Stimulated activated CD4-positive, alpha-beta T cell treated with anti-CD3 and anti-CD28 coated beads, Interleukin-1b, Interleukin-23, amount 100 ng/mL, for 1 hour (primary cell): ENCODE measurements at places on chromosomes 13 and 19.

GRCh38 chr13:100573121-100573520 lies 15.5 kb downstream of the GGACT start:
- peak; percentile 58 for DNase-seq

DNA sequence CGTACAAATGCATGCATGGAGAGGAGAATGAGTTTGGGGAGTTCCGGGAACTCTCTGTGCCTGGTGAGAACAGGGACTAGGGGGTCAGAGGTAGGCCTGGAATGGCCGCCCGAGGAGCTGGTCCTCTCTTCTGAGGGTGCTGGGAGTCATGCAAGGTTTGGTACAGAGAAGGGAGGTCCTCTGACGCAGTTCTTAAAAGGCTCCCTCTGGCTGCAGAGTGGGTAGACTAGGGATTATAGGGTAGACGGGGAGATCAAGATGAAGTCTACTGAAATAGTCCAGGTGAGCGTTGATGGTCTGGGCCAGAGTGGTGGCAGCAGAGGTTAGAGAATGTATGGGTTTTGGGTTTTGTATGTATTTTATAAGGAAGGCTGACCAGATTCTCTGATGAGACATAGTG lies 796 bp downstream of the ZNF304 start:
- no peak for DNase-seq

GRCh38 chr13:72145383-72145782 lies 278.4 kb upstream of the DACH1 start:
- DNase-seq, result no peak

DNA sequence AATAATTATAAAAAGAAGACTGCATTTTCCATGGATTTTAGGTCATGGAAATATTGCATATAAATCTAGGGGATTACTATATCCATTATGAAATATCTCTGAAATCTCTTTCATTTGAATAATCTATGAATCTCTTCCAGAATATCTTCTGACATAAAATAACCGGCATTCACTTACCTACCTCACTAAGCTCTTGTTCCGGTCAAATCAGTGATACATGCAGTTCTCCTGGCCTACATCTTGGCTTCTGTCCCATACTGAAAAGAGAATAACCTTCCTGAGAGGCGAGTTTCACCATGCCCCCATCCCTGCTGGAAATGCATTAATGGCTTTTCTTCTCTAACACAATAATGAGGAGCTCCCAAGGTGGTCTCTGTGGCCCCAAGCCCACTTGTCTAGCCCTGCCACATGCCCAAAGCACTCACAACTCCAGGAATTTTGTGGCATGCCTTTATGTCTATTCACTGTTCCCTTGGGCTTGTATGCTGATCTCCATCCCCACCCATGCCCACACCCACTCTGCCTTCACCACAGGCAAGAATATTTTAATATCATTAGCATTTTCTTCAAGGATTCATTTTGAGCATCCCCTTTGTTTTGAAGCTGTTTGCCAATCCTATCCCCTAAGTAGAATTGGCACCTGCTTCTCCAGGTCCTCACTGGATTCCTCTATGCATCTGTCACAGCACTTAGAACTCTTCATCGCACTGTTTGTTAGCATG lies 401.6 kb downstream of the COG6 start:
- DNase-seq, result no peak

GRCh38 chr13:76968041-76968440 lies 19.7 kb downstream of the ACOD1 start:
- no peak for DNase-seq

- DNase-seq, result no peak
Observed at GRCh38 chr13:30800107-30800506, 64.8 kb downstream of the ALOX5AP start.

- no peak for DNase-seq
Observed at GRCh38 chr13:41722684-41723535, 238.0 kb downstream of the VWA8 start.

DNA sequence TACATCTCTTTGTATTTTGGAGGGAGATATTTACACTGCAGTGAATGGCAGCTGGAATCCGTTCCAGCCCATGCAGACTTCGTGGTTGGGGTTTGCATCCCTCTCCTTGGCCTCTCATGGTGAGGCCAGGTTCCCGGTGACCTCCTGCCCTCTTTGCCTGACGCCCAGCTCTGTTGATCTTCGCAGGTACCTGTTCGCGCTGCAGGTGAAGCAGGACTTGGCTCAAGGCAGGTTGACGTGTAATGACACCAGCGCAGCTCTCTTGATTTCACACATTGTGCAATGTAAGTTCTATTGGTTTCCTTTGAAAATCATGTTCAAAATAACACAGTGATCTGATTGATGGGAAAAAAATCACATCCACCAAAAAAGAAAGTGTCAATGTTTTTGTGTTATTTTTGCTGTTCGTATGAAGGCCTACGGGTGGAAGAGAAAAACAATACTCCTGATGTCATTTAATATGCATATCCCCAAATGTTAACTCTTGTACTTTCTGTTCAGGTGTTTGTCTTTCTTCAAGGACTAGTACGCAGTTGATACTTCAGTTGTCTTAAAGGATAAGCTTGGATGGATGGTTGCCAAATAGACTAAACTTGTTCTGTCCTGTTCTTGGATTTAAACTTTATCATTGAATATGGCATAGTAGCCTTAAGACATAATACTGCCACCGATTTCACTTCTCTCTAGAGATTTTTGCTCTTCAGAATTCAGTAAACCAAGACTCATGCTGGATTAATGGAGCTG lies 199.1 kb downstream of the STK24 start:
- DNase-seq, result no peak

GRCh38 chr19:47176071-47176626 lies 45.5 kb downstream of the SAE1 start:
- no peak for DNase-seq

DNA sequence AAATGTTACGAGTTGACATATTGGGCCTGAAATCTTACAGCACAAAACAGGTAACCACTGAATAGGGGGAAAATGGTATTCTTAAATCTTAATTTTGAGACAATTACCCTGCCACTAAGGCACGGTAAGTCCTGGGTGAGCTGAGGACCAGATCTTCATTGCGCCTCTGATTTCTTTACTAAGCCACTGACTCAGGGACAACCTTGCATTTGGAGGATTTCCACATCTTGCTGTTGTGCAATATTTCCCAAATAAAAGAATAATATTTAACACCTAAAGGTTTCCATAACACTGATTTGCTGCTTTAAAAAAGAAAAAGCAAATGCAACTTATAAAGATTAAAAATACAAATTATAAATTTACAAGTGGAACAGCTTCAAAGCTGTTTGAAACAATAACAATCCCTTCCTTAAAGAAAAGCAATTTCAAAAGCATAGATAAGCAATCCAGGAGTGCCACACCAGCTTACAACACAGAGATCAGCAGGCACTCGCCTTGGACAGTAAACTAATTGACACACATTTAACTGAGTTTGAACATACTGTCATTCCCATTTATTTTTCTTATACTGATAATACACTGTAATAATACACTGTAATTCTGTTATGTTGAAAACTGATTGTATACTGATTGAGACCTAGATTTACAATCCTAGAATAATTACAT lies 79.6 kb upstream of the DOCK9 start:
- DNase-seq, result no peak

DNA sequence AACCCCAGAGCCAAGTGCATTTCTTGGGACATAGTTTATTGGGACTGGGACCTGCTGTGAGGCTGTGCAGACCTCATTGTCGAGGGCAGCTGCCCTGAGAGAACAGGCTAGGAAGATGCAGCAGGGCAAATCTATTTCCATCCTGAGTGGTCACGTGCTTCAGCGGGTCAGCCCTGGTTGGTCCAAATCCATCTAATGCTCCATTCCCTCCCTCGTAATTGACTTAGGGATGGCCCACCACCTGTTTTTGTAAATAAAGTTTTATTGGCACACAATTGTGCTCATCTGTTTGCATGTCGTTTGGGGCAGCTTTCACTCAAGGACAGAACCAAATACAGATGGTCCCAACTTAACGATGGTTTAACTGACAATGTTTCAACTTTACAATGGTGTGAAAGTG lies 75.5 kb upstream of the ADGRE5 start:
- no peak for DNase-seq

GRCh38 chr13:93765062-93765461 lies 538.5 kb downstream of the GPC6 start:
- no peak for DNase-seq

DNA sequence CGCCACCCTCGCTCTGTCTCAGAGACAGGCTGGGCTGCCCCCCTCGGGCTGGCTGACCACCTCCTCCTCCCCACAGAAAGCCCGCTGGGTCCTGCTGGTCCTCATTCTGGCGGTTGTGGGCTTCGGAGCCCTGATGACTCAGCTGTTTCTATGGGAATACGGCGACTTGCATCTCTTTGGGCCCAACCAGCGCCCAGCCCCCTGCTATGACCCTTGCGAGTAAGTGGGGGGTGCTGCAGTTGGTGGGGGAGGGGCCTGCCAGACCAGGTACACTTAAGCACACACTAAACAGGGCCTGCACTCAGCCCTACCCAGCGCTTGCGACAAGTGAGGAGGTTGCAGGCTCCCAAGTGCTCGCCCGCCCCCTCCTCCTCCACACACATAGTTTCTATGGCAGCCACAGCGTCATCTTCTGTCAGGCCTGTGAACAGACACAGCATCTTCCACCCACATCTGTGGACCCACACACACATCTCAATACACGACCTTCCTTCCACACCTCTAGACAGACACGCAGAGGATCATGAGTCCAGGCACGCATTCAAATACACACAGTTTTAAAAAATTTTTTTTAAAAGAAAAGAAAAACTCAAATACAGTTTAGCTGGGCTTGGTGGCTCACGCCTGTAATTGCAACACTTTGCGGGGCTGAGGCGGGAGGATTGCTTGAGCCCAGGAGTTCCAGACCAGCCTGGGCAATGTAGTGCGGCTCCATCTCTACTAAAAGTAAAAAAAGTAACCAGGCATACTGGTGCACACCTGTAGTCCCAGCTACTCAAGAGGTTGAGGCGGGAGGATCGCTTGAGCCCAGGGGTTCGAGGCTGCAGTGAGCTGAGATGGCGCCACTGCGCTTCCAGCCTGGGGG lies 18.4 kb downstream of the PLD3 start:
- no peak for DNase-seq

GRCh38 chr13:37453246-37453645 lies 145.3 kb downstream of the POSTN start:
- DNase-seq, result no peak

GRCh38 chr13:47119575-47120235 lies 222.9 kb upstream of the HTR2A start:
- no peak for DNase-seq

- no peak for DNase-seq
Observed at GRCh38 chr19:35977446-35978222, 17.4 kb upstream of the SDHAF1 start.

DNA sequence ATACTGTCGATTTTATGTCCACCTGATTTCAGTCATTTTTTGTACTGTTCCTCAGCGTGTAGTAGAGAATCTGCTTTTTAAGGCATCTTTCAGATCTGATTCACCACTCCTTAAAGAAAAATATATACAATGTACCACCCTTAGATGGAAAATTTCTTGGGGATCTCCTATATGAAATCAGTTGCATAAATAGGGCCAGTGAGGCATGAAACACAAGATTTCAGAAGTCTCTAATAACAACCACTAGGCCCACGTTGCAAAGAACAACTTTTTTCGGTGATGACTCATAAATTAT lies 1.4 kb downstream of the USP12 start:
- DNase-seq, result no peak

- DNase-seq, result no peak
Observed at GRCh38 chr13:106246242-106246641, 289.2 kb downstream of the EFNB2 start.

GRCh38 chr19:1856345-1856697 lies 7.1 kb downstream of the KLF16 start:
- DNase-seq, result no peak

GRCh38 chr19:19661675-19662251 lies 1.7 kb downstream of the ATP13A1 start:
- DNase-seq, result no peak

DNA sequence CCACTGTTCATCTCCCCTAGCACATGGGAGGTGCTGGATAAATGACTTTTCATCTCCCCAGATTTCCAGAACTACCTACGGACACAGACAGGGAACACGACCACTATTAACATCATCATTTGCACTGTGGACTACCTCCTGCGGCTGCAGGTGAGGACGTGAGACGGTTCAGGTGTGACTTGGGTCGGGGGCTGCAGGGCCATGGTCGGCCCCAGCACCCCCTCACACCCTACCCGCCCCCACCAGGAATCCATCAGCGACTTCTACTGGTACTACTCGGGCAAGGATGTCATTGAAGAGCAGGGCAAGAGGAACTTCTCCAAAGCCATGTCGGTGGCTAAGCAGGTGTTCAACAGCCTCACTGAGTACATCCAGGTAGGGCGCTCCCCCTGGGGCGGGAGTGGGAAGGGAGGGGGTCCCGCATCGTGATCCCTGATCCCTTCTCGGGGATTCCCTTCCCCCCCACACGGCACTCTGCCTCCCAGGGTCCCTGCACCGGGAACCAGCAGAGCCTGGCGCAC lies 74.4 kb downstream of the MAP4K1 start:
- no peak for DNase-seq

DNA sequence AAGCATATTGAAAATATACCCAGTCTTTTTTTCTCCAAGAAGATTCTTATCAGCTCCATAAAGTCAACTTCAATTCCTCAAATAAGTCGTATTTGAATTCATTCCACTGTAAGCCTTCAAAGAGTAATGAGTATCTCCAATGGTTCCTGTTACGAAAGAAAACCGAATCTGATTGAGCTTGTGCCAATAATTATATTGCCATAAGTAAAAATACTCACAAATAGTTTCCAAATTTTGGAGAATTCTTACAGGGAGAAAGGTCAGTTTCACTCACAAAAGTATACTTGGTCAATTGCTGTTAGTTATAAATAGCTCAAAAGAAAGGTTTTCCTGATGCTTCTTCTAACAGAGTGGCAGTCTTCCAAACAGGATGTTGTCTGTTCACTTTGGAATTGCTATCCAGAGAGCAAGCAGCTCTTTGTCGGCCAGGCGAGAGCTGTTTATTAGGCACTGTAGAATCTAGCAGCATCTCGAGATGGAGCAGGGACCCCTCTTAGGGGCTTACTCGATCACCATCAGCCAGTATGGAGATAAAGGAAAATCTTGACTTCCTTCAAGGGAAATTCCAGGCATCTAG lies 13.5 kb downstream of the ERICH4 start:
- no peak for DNase-seq

DNA sequence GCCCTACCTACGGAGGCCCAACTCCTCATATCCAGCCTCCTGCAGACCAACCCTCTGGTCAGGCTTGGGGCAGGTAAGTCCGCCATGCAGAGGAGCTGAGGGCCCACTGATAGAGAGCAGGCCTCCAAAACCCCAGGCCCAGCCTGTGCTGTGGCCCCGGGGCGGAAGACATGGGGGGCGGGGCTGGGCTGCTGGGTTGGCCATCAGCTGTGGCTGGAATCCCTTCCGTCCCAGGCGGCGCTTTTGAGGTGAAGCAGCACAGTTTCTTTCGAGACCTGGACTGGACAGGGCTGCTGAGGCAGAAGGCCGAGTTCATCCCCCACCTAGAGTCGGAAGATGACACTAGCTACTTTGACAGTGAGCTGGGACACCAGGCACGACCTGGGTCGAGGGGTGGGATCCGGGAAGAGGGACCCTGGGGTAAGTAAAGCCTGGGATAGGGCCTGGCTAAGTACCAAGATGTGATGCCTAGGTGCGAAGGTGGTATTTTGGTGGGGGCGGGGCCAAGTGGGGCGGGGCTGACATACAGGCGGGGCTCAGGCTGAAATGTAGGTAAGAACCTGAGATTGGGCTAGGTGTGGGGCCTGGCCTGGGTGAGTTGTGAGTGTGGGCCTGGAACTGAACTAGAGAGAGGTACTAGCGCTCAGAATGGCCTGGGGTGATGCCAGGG lies 15.4 kb downstream of the DNASE2 start:
- DNase-seq, result no peak

- DNase-seq, result no peak
Observed at GRCh38 chr13:53121131-53121773, 92.6 kb downstream of the OLFM4 start.

- no peak for DNase-seq
Observed at GRCh38 chr13:111541752-111542529, 221.5 kb downstream of the TEX29 start.
